ENCODE measurements at places on chromosomes 5 and 9. TPM values are rescaled to one million over a fixed set of nuclear protein-coding genes. Genes with fewer than 3 reads are reported as not detected.

Gene TEX48
- total RNA-seq: not detected

Gene STK32A
- not detected for total RNA-seq

Gene PHF24
- not detected for total RNA-seq

Gene C8G
- not detected for total RNA-seq

Gene SHOC1
- total RNA-seq: not detected

Gene PCDHB15
- total RNA-seq: not detected

Gene TAF11L6
- not detected for total RNA-seq

- no peak for DNase-seq
Measured at GRCh38 chr9:28032268-28032590, 458.9 kb upstream of the C9orf72 start.

- DNase-seq: no peak
Measured at GRCh38 chr9:128250839-128251731, 24.7 kb downstream of the GOLGA2 start.

- DNase-seq: no peak
Measured at GRCh38 chr5:33854733-33855151, 37.0 kb downstream of the ADAMTS12 start.

GRCh38 chr9:19379283-19379682 lies 753 bp downstream of the RPS6 start:
- DNase-seq: no peak

DNA sequence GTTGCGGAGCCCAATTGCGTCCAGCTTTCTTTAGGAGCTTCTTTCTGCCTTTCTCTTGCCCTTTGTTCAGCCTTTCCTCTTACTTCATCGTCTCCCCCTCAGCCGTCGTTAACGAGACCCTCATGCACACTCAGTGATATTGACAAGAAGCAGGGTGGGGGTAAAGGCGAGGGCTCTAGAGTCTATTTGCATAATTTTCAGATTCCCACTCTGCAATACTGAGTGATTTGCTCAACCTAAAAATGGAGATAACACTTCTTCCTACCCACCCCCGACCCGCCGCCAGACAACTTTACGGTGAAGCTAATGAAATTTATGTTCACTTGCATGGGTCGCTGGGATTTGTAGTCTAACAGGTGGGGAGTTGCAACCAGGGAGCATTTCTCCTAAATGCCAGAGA lies 1.3 kb upstream of the TBC1D2 start:
- DNase-seq: peak; percentile 71

DNA sequence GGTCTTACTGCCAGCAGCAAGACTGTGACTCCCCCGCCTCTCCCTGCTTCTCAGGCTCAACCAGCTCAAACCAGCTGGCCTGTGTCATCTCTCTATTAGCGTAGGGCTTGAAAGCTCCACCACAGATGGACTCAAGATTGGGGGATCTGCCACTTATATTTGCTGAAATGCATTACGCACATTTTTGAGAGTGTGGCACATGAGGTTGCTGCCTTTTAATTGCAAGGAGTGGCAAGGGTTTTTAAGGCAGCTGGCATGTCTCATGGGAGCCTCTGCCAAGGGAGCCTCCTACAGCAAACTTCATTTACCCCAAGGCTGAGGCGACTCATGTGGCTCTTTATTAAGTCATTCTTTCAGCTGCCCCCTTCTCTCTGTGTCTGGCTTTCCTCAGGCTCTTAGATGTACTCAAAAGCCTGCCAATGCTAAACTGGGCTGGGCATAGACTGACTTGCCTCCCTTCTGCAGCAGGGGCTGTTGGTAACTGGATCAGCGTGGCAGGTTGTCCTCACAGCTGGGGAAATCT lies 219.3 kb downstream of the SMARCA2 start:
- no peak for DNase-seq

DNA sequence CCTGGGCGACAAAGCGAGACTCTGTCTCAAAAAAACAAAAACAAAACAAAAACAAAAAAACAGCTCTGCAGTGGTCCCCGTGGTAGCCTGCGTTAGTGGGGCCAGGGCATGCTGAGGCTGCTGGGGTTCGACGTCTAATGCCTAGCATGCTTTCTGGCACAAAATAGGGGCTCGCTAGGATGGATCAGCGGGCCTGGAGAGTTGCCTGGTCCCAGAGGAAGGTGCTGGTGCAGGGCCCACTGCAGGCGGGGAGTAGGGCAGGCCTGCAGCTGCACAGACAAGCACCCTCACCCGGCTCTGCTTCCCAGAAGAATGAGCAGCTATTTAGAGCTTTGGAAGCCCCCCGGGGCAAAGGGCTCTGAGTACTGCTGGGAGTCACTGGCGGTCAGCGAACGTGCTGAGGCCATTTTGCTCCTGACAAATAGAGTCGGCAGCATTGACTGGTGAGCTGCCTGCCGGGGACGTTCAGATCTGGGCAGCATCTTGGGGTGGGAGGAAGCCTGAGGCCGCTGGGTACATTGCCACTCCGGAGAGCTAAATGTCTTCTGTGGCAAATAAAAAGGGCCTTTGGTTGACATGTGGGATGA lies 126.7 kb downstream of the OLFM1 start:
- no peak for DNase-seq

DNA sequence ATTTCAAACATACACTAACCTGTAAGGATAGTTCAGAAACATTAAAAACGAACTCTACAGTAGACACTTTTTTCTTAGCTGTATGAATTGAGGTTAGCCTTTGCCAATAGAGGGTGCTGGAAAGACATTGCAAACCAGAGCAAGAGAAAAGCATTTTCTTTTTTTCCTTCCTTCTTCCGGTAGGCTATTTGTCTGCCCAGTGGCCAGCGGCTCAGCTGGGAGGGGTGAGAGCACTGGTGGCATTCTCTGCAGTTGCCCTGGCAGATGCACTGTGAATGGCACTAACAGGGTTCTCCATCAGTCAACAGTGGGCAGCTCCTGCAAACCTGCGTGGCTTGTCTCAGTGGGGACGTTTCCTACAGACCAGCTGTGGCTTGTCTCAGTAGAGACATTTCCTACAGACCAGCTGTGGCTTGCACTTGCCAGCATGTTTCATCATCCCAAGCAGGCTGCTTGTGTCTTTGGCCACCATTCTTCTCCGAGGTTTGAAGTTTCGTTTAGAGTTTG lies 984.5 kb upstream of the CDH18 start:
- DNase-seq: no peak

DNA sequence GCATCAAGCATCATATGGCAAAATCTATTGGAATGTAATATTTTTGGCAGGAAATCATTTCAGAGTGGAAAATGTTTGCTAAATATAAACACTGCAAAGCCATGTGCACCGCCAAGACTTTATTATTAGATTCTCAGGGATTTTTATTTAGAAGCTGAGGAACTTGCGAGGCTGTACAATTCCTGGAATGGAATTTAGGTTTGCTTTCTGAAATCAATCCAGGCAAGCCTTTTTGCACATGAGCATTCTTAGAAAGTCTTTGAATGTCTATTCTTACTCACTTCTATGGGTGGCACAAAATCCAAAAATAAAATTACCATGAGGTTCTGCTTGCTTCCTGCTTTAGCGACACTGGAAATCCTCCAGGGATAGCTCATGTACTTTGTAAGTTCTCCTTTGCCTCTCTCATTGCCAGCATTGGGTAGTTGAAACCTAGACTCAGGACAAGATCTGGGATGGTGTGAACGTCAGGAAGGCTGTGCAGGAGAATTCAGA lies 71.5 kb upstream of the PALM2AKAP2 start:
- DNase-seq: no peak

DNA sequence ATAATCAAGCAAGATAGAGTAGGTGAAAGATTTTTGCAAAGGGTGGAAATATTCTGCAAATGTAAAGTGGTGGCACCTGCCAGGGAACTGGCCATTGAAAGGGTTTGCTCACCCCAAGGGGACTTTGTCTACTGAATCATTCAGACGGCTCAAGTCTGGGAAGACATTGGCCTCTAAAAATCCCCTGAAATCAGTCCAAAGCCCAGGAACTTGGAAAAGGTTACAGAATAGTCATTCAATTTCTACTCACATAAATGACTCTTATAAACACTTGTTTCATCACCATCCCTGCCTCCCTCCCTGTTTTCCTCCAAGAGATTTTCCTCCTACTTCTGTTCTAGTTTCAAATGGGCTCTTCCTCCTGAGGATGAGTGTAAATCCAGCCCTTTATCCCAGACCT lies 28.5 kb downstream of the ZNF366 start:
- no peak for DNase-seq

GRCh38 chr5:139951296-139951924 lies 91.7 kb downstream of the NRG2 start:
- no peak for DNase-seq
